Activated T-cell treated with anti-CD3 and anti-CD28 coated beads for 4 hours (primary cell): ENCODE measurements at places on chromosomes 4 and X.

GRCh38 chrX:281166-281999 is at the start of gene PLCXD1:
Gene PLCXD1, plus strand, starts transcription at chrX:281381. Its CDS starts 2,807 bp downstream, at chrX:284188.
- no peak for DNase-seq

- no peak for DNase-seq
Observed at GRCh38 chr4:2247128-2248043, 5.5 kb upstream of the HAUS3 start.

DNA sequence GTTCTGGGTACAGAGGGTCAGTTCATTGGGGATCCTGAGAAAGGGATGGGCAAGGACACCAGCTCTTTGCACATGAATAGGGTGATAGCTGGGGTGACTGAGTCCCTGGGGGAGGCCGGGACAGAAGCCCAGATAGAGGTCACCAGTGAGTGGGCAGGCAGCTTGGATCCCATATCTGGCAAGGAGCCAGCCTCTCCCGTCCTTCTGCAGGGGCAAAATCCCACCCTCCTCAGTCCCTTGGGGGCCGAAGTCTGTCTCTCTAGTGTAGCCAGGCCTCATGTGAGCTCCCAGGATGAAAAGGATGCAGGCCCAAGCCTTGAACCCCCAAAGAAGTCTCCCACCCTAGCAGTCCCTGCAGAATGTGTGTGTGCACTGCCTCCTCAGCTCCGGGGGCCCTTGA is 16.9 kb upstream of the GAGE10 start:
- DNase-seq, result no peak

DNA sequence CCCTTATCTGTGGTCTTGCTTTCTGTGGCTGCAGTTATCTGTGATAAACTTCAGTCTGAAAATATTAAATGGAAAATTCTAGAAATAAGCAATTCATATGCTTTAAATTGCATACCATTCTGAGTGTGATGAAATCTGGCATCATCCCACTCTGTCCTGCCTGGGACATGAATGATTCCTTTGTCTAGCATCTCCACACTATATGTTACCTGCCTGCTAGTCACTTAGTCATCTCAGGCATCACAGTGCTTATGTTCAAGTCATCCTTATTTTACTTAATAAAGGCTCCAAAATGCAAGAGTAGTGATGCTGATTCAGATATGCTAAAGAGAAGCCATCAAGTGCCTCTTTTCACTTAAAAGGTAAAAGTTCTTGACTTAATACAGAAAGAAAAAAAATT is 14.3 kb upstream of the RAB9B start:
- DNase-seq, result no peak

- DNase-seq, result no peak
Observed at GRCh38 chr4:64718091-64718490, 308.8 kb upstream of the TECRL start.

DNA sequence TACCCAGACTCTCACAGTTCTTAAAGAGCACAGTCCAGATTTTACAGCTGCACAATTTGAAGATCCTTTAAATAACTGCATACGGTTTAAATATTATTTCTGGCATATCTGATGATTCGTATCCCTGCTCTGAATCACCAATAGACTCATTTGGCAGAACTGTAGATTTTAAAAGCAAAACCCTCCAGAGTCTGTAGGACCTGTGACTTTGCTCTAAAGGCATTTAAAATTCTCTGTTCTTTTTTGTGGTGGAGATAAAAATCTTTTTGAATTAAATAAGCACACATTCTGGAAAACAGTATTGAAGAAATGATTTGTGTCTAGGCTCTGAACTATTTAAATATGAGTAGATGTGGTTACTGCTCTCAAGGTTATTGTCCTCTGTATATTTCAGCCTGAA is 246.2 kb upstream of the PITX2 start:
- DNase-seq, result no peak

DNA sequence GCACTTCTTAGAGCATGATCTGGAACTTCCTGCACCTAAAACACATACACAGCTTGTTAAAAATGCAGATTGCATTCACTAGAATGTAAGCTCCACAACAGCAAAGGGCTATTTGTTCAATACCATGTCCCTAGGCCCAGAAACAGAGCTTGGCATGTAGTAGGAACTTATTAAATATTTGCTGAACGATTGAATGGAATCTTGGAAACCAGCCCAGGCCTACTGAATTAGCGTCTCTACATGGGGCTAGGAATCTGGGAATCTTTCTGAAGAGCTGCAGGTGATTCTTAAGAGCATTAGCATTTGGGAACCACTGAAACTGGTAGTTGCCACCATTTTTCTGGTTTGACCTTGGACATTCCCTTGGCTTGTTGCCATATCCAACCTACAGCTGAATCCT is 234.1 kb downstream of the STIM2 start:
- no peak for DNase-seq

- DNase-seq, result no peak
Observed at GRCh38 chr4:958314-958665, 15.1 kb downstream of the DGKQ start.

DNA sequence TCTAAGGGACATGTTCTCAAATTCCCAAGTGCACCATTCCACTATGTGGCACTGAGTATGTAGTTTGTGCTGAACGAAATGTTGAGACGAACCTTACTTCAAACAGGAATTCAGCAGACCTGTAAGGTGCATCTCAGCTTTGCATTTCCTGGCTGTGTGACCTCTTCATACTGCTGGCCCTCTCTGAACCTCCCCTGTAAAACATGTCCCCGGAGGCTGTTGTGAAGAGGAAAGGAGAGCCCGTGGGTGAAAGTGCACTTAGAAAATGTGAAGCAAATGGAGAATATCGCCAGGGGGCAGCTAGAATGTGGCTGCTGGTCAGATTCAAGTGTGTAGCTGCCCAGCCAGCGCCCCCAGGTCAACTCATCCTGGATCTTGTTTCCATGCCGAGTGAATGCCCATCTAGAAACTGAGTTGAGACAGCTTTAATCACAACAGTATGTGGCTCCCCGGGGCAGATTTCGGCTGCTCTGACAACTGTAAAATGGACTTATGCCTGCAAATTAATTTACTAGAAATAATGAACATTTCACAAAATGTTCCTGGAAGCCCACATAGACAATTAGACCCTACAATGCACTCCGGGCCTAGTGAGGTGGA is 263.3 kb downstream of the EVC2 start:
- DNase-seq, result no peak

GRCh38 chr4:105709081-105709450 is 482 bp downstream of the GSTCD start:
- DNase-seq, result peak; percentile 3
